ENCODE measurements at places on chromosomes 2 and 18.

DNA sequence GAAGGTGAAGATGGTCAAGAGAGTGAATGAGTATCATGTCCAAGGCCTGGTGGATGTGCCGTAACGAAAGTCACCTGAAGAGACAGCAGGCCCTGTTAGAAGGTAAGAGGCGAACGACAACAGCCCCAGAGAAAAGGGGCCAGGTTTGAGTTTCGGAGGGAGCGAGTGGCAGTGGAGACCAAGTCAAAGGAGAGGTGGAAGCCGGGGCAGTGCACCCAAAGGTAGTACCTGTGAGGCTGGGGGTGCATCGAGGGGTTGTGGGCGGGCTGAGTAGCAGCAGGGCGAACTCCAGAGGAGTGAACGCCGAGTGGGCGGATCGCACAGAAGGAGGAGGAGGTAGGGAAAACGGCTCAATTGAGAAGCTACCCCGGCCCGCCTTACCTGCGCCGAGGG lies 358 bp downstream of the USP37 start:
- DNase-seq = no peak

GRCh38 chr18:25233528-25234321 lies 118.2 kb downstream of the ZNF521 start:
- DNase-seq = no peak

DNA sequence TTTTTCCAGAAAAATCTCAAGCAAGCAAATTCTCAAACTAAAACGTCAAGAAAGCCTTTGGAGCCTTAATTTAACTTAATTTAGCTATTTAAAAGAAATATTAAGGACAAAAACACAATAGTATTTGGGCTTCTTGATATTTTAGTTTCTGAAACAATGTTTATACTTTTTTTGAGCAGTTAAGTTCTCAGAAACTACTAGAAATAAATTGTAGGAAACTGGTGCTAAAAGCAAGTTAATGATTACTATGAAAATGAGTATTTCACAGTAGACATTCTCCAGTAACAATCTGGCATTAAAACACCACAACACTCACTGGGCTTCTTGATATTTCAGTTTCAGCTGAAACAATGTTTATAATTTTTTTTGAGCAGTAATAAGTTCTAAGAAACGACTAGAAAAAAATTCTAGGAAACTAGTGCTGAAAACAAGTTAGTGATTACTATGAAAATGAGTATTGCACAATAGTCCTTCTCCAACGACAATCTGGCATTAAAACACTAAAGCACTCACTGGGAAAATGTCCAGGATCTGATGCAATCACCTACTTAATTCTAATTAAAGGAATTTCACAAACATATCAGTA lies 45.1 kb downstream of the TRAK2 start:
- no peak for DNase-seq

DNA sequence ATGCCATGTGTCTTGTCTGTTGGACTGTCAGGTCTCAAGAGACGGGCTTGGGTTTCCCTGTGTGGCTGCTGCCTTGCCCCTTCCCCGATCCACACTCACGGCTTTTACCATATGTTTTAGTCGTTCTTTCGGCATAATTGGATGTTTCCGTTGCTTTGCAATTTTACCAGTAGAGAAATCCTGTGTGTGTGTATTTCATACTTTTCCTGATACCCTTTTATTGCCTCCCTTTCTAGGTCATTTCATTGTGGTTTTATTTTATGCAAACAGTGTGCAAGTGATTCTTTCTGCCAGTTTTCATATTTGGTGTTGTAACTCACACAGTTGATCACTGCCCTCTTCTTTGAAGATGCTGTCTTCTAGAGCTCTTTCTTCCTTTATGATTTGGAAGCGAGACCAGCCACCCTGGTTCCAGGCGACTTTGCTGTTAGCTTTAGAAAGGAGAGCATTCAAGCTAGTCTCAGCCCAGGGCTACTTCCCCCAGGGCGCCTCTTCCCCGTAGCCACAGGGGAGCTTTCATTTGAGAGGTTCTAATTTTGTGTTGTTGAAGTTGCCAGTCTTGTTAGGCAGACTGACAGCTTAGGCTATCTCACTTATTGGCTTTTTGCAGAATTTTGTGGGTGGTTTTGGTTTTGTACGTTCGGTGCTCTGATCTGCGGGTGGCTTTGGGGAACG lies 17.0 kb downstream of the SH3BP4 start:
- no peak for DNase-seq

DNA sequence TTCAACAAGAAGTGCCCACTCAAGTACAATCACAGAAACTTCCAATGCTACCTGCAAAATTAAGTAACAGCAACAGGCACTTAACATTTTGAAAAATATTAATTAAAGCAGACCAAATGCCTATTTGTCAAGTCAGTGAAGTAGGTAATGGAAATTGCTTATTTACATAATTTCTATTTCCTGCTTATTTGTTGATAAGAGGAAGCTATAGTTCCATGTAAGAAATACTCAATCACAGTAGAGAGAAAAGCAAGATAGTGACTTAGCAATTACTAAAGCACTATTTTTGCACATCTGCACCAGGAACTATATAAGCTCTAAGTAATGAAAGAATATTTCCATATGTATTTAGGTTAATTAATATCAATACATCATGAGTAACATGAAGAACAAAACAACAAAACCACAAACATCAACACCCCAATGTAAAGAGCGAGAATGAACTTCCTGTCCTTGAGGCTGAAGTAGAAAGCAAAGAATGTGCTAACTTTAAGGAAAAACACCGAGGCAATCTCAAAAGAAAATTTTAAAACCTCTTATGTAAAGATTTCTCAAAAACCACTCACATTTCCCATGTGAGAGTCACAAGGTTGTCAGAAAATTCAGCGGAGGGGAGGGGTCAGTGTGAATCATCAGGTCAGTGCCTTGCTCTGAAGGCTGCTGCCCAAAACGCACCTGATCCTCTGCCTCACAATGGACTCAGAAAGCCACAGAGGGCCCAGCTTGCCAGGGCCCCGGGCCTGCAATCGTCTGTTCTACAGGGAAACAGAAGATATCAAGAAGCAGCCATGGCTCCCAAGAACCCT lies 12.5 kb downstream of the NPC1 start:
- no peak for DNase-seq

- no peak for DNase-seq
These were observed 594.1 kb upstream of the FAM98A start for GRCh38 chr2:34193164-34193563.

DNA sequence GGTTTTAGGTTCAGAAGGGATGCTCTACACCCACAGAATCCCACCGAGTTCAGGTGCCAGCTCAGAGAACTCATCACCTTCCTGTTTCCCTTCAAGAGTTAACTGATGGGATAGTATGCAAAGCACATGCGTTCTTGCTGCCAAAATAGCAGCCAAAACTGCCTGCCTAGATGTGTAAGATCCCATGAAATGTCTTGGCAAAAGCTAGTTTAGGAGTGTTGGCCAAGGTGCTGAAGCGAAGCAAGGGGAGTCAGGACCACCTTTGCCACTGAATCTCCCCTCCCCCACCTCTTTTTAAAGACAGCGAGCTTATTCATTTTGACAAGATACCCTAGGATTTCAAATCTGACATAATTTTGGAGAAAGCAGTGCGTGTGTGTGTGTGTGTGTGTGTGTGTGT lies 2.1 kb downstream of the DOCK10 start:
- no peak for DNase-seq

DNA sequence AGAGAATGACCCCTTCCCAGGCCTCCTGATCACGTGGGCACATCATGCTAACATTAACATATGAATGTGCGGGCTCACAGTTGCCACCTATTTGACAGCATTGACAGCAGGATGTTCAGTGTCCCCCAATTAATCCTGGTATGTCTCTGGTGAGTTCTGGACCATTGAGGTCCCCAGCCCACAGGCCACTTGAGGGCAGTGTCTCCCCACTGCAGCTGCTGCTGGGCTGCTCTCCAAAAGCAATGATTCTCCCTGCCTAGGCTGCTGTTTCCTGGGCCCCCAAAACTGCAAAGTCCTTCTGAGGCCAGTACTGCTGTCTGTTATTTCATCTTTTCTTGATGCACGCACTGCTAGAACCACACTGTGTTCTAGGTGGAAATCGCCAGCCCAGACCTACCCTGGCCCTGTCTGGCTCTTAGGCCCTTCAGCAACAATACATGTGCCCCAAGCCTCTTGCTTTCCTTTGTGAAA lies 52.7 kb upstream of the MAPK4 start:
- peak; percentile 51 for DNase-seq

DNA sequence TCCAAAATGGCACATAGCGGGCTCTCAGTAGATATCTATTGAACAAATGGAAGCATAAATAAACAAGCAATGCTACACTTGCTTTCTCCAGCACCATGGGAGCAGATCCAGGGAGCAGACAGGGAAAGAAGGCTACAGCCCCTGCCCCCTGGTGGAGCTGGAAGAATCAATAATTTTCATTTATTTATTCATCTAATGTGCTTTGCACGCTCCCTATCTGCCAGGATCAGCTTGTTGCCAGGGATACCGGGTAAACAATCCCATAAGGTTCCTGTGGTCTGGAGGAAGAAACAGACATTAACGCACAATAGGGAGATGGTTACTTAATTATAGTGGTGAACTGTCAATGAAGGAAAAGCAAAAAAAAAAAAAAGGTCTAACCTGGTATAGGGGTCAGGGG lies 40.1 kb upstream of the CLASP1 start:
- no peak for DNase-seq

- no peak for DNase-seq
These were observed 8.8 kb upstream of the PRSS56 start for GRCh38 chr2:232511336-232511890.

DNA sequence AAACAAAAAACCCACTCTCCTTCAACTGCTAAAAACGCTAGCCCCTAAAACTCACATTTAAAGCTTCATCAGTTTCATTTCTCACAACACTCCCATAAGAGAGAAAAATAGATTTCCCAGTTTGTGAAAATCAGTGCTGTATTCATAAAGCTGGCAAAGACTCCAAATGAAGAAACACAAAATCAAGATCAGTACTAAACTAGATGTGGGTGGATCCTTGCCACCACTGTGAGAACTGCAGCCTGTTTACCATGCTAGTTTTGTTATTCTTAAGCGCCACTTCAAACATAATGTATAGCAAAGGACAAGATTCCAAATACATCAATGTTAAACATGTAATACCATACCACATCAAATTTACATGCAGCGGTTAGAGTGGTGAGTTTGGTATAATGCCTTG lies 104.5 kb upstream of the CCDC150 start:
- no peak for DNase-seq

DNA sequence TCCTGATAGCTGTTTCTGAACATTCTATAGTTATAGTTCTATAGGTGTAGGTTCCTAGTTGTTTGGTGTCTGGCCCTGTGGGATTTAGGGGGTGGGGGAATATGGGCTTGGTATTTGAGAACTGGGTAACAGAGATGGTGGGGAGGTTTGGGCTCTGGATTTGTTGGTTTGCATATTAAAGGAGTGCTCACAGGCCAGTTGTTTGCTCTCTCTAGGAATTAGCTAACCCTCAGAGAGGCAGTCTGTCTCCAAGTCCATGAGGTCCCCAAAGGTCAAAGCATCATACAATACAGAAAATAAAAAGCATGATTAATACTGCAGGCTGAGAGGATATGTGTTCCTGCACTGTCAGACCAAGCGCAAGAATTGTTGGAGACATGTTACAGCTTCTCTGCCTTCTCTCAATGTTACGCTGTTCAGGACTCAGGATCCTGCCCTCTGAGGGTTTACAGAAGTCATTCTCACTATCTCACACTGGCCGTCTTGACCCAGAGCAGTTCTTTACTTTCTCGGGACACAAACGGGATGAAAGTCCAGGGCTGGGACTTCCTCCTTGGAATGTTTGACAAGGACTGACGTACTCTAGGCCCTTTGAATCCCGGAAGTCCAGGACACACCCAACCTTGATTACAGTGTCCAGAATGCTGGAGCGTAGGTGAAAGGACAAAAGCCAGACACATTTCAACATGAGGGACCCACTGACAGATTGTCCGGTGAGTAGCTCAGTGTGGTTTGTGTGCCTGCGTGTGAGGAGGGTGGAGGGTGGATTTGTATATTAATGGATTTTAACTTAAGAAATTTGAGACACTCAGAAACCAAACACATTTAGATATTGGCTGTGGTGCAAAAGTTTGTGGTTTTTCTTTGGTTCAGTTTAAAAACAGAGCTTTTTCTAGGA lies at the start of gene NOSTRIN:
TSS of gene NOSTRIN (plus strand) at position 677 of the 898 bp plus-strand sequence. CDS start at position 687, 10 bp downstream.
- DNase-seq = no peak

DNA sequence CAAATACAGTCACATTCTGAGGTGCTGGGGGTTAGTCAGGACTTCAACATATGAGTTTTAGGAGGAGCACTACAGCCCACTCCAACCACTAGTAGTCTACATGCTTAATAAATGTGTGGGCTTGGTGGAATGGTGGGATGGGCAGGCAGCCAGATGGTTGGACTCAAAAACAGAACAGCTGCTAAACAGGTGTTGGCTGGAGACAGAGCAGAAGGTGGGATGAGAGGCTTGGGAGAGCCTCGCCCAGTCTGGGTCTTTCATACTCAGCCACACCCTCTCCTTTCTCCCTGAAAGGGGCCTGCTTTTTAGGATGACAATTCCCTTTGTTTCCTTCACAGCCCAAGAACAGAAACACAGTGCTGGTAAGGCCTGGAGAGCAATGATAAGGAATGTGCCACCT lies 143.9 kb upstream of the KLHL29 start:
- DNase-seq = no peak

- no peak for DNase-seq
These were observed 94.2 kb upstream of the RAB27B start for GRCh38 chr18:54734059-54734458.

- DNase-seq = no peak
These were observed 14.7 kb downstream of the MREG start for GRCh38 chr2:215998636-215999035.

- DNase-seq = no peak
These were observed 13.9 kb downstream of the STON1 start for GRCh38 chr2:48543895-48544294.

DNA sequence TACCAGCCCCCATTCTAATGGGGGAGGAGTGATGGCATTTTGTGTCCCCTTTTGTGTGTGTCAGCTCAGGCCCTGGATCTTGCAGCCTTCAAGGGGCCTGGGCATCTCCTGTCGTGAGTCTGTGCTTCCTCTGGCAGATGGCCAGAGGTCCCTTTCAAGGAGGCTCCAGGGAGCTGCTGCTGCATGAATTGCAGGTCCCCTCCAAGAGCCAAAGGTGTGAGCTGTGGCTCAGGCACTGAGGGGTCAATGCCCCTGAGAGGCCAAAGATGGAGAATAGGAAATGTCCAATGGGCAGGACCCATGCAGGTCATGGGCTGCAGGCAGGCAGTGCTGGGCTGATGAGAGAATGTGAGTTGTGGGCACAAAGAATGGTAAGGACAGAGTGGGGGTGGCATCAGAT lies 10.4 kb downstream of the MAB21L4 start:
- no peak for DNase-seq
